Activated CD8-positive, alpha-beta memory T cell treated with anti-CD3 and anti-CD28 coated beads, Interleukin-2, amount 50 U/mL, for 48 hours (primary cell): ENCODE measurements at places on chromosomes 7 and 10.

DNA sequence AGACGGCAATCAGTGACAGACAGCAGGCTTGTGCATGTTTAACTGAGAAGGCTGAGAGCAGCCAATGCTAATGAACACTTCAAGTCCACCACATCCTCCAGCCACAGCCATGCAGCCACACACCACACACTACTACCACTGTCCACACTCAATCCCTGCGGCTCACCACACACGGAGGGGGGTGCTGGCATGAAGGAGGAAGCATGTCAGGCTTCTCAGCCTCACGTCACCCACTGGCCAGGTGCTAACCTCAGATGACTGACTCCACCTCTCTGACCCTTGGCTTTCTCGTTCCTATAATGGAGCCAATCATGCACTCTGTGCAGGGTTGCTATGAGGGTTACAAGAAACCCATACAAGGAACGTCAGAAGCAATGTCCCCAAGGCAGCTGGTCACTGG, 165.4 kb upstream of the RNF32 start:
- DNase-seq = no peak

GRCh38 chr7:265192-265997, 24.6 kb upstream of the FOXL3 start:
- DNase-seq = no peak

- DNase-seq = no peak
Measured at GRCh38 chr10:116972131-116972530, 32.9 kb downstream of the SHTN1 start.

- DNase-seq = no peak
Measured at GRCh38 chr10:97479939-97480338, 18.3 kb downstream of the MMS19 start.

- DNase-seq = no peak
Measured at GRCh38 chr10:131027256-131027655, 284.3 kb downstream of the TCERG1L start.
